ENCODE measurements at places on chromosomes 2 and 18. TPM values are rescaled to one million over a fixed set of nuclear protein-coding genes. Genes with fewer than 3 reads are reported as not detected.

SKA1 gene
- total RNA-seq = 20.7 TPM

GRCh38 chr2:181517685-181518301 lies 60.6 kb downstream of the ITGA4 start:
- peaks cover 46% of the 10 kb centered on the region for H3K36me3 ChIP-seq
- H3K27me3 ChIP-seq = no peaks in the 10 kb centered on the region
- no peak for DNase-seq
- H3K4me3 ChIP-seq = no peak overlapping the region
- peaks cover 32% of the 10 kb centered on the region for H3K4me1 ChIP-seq

RNASEH1 gene
- 30.5 TPM for total RNA-seq

DNA sequence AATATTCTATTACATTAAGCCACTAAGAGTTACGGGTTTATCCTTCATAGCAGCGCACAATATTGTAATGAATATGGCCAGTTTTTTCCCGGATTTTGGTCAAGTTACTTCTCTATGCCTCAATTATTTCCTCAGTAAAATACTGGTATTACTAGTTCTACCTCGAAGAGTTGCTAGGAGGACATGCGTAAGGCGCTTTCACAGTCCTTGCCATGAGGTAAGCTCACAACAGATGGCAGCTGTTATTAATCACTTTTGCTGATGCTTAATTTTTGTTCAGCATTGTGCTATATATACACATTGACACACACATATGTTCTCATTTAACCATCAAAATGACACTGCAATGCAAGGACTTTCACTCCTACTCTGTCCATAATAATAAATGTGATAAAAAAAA lies 101.5 kb downstream of the SCG2 start:
- peaks cover 2% of the 10 kb centered on the region for H3K27me3 ChIP-seq
- H3K36me3 ChIP-seq = no peaks in the 10 kb centered on the region
- no peak for DNase-seq
- H3K4me1 ChIP-seq = no peaks in the 10 kb centered on the region
- H3K27ac ChIP-seq = no peak overlapping the region

- H3K27me3 ChIP-seq = peaks cover 4% of the 10 kb centered on the region
- H3K4me1 ChIP-seq = no peaks in the 10 kb centered on the region
- no peak overlapping the region for H3K27ac ChIP-seq
- no peaks in the 10 kb centered on the region for H3K36me3 ChIP-seq
Observed at GRCh38 chr2:118611691-118612090, 235.8 kb downstream of the EN1 start.

HOXD12 gene
- total RNA-seq = not detected

- no peak overlapping the region for H3K27ac ChIP-seq
- H3K4me3 ChIP-seq = no peak overlapping the region
- no peaks in the 10 kb centered on the region for H3K36me3 ChIP-seq
- DNase-seq = no peak
- H3K27me3 ChIP-seq = no peaks in the 10 kb centered on the region
Observed at GRCh38 chr18:67973916-67974315, 457.4 kb upstream of the DSEL start.

GRCh38 chr2:23106242-23106785 lies 278.7 kb upstream of the KLHL29 start:
- H3K4me3 ChIP-seq = no peak overlapping the region
- no peaks in the 10 kb centered on the region for H3K36me3 ChIP-seq
- no peak overlapping the region for H3K27ac ChIP-seq
- H3K27me3 ChIP-seq = no peaks in the 10 kb centered on the region

- peaks cover 44% of the 10 kb centered on the region for H3K36me3 ChIP-seq
- H3K4me3 ChIP-seq = no peak overlapping the region
- no peak overlapping the region for H3K27ac ChIP-seq
- no peak for DNase-seq
Observed at GRCh38 chr2:227339098-227339599, 14.1 kb downstream of the MFF start.

EPHA4 gene
- total RNA-seq = 0.23 TPM

KLHL41 gene
- total RNA-seq = not detected

GRCh38 chr2:9474361-9475057 lies at the start of gene IAH1:
IAH1 (plus strand) TSS chr2:9474551; CDS start chr2:9474567, 16 bp downstream.
- H3K27ac ChIP-seq = peak within 1 kb of the TSS; percentile 84
- DNase-seq = peak; percentile 70
- no peaks in the 10 kb centered on the region for H3K27me3 ChIP-seq
- H3K36me3 ChIP-seq = peaks cover 46% of the 10 kb centered on the region

GRCh38 chr2:128368437-128369107 lies 49.9 kb upstream of the HS6ST1 start:
- H3K36me3 ChIP-seq = no peaks in the 10 kb centered on the region
- H3K27ac ChIP-seq = no peak overlapping the region
- H3K27me3 ChIP-seq = peaks cover 6% of the 10 kb centered on the region
- DNase-seq = no peak

DCDC2C gene
- not detected for total RNA-seq

DNA sequence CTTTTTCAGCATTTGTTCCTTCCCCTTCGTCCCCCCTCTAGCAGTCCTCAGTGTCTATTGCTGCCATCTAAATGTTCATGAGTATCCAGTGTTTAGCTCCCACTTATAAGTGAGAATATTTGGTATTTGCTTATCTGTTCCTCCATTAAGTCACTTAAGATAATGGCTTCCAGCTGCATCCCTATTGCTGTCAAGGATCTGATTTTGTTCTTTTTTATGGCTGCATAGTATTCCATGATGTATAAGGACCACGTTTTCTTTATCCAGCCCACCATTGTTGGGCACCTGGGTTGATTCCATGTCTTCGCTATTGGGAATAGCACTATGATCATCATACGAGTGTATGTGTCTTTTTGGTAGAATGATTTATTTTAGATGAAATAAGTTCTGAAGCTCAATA lies 166.9 kb upstream of the NCK2 start:
- H3K27me3 ChIP-seq = no peaks in the 10 kb centered on the region
- no peak for DNase-seq
- peaks cover 15% of the 10 kb centered on the region for H3K4me1 ChIP-seq
- no peak overlapping the region for H3K27ac ChIP-seq
- H3K4me3 ChIP-seq = no peak overlapping the region

DNA sequence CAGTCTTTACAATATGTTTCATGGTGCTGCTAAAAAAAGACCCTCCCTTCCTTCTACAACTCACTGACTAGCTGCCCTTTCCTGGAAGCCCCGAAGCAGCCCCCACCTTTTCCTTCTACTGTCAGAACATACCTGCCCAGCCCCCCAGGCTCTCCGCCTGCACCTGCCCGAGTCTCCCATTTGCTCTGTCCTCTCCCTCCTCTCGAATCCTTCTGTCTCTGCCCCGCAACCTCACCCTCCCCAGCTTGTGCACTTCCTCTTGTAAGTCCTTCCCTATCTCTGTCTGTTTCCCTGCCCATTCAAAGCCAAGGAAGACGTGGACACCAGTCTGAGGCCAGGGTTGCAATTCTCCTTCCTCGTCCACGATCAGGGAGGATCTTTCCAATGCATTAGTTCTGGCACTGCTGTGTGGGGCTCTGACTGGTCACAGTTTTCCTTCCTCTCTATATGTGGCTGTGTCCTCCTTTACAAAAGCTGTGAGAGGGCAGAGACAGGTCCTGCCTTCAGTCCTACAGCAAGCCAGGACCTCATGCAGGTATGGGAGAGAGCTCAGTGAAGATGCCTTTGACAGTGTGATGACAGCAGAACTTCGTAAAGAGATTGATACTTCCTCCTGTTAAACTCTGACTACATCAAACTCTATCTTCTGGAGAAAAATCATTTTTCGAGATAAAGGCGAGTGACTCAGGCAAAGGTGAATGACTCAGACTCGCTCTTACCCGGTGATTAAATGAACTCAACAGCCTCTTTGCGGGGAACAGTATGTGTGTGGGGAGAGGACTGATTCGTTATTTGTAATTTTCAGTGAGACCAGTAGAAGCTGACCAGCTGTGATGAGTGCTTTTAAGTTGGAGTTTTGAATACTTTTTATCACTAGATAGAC lies 14.2 kb downstream of the TNFRSF11A start:
- H3K36me3 ChIP-seq = peaks cover 20% of the 10 kb centered on the region
- peaks cover 43% of the 10 kb centered on the region for H3K4me1 ChIP-seq
- no peak for DNase-seq
- no peaks in the 10 kb centered on the region for H3K27me3 ChIP-seq
- peak overlapping the region; percentile 89 for H3K27ac ChIP-seq
- H3K4me3 ChIP-seq = peak overlapping the region; percentile 69

ELOA2 gene
- total RNA-seq = not detected

- H3K36me3 ChIP-seq = no peaks in the 10 kb centered on the region
- H3K27me3 ChIP-seq = peaks cover 25% of the 10 kb centered on the region
- DNase-seq = peak; percentile 51
- peaks cover 9% of the 10 kb centered on the region for H3K4me1 ChIP-seq
Observed at GRCh38 chr18:12904012-12904516, 20.0 kb upstream of the PTPN2 start.

DNA sequence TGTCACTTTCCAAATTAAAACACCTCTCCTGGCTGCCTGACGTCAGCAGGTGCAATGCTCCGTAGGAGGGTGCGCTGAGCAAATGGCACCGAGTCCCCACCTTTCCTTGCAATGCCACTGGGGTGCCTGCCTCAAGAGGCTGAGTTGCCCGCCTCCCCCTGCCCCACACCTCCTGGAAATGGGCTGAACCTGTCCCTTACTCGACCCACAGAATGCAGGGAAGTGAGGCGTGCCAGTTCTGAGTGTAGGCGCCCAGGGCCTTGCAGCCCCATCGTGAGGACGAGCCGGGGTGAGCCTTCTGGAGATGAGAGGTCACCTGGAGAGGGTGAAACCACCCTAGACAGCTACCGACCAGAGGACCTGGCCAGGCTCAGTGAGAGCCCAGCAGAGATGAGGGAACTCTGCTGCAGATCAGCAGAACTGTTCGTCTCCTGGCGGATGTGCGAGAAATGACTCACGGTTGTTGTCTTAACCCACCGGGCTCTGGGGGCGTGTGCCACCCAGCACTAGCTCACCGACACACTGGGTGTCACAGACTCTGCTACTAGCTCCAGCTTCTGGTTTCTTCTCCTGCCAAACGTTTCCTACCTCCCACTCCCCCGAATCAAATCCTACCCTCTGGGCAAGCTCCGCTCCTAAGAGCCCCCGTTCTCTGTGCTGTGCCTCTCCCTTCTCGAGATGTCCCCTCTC lies 168.7 kb upstream of the HDAC4 start:
- no peak overlapping the region for H3K27ac ChIP-seq
- no peaks in the 10 kb centered on the region for H3K36me3 ChIP-seq
- peaks cover 3% of the 10 kb centered on the region for H3K27me3 ChIP-seq
- no peak for DNase-seq

GRCh38 chr2:192194265-192194865 lies 368 bp downstream of the TMEFF2 start:
- H3K4me3 ChIP-seq = peak overlapping the region; percentile 77
- H3K36me3 ChIP-seq = no peaks in the 10 kb centered on the region
- no peak overlapping the region for H3K27ac ChIP-seq
- peaks cover 23% of the 10 kb centered on the region for H3K4me1 ChIP-seq
- peaks cover 86% of the 10 kb centered on the region for H3K27me3 ChIP-seq
- no peak for DNase-seq

SAG gene
- total RNA-seq = 0.32 TPM

TLX2 gene
- 1.2 TPM for total RNA-seq

DNA sequence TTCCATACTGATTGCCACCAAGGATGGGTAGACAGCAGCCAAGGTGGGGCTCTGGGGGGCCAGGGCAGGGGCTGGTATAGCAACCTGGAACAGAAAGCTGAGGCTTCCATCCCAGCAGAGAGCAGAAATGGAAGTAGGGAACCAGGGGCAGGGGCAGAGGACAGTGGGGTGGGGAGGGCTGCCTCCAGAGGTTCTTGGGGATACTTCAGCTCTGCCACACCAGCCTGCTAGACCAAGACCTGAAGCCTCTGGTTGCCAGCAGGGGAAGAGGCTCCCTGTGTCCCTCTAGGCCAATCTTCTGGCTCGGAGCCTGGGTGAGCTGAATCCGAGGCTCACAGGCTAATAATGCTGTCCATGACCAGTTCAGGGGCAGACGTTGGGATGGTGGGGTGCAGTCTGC lies 329.0 kb downstream of the DYSF start:
- no peaks in the 10 kb centered on the region for H3K36me3 ChIP-seq
- H3K27ac ChIP-seq = no peak overlapping the region
- H3K4me3 ChIP-seq = no peak overlapping the region
- no peaks in the 10 kb centered on the region for H3K4me1 ChIP-seq
- DNase-seq = no peak

- no peaks in the 10 kb centered on the region for H3K4me1 ChIP-seq
- no peak overlapping the region for H3K4me3 ChIP-seq
- DNase-seq = no peak
- no peaks in the 10 kb centered on the region for H3K27me3 ChIP-seq
Observed at GRCh38 chr2:223635080-223635479, 32.9 kb upstream of the SCG2 start.

Data from activated T-helper 1 cell treated with anti-CD3 and anti-CD28 coated beads, Interleukin-12 subunit alpha, Interleukin-12 subunit beta, Interleukin-2, Interleukin-4 antibody, amounts not matched to agents 30 ng/mL and 10 ng/mL and 1 ng/mL, durations not matched to agents 14 hours and 24 hours and 36 hours (primary cell).